Dermis blood vessel endothelial cell (primary cell): ENCODE measurements at places on chromosomes 2 and 18. TPM values are rescaled to one million over a fixed set of nuclear protein-coding genes. Genes with fewer than 3 reads are reported as not detected.

The MOCOS gene
- 0.34 and 0.79 TPM in 2 replicates for total RNA-seq

The TRAPPC8 gene
- total RNA-seq: 62.8 and 79.9 TPM in 2 replicates

The TRABD2A gene
- 0.23 and 1.4 TPM in 2 replicates for total RNA-seq

The MRPL44 gene
- 38.6 and 42.0 TPM in 2 replicates for total RNA-seq

The PID1 gene
- under 0.01 and 0.05 TPM in 2 replicates for total RNA-seq
